ENCODE measurements at places on chromosomes 3 and 15.

GRCh38 chr15:85457392-85457968 is 77.1 kb downstream of the AKAP13 start:
- DNase-seq: no peak

DNA sequence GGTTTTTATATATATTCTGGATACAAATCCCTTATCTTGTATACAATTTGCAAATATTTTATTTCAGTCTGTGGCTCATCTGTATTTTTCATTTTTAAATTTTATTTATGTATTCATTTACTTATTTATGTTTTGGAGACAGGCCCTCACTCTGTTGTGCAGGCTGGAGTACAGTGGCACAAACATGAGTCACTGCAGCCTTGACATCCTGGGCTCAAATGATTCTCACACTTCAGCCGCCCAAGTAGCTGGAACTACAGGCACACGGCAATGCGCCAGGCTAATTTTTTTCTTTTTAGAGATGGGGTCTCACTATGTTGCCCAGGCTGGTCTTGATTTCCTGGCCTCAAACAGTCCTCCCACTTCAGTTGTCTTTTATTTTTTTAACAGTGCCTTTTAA is 50.6 kb downstream of the PFN2 start:
- no peak for DNase-seq

- DNase-seq: no peak
Observed at GRCh38 chr3:100268156-100268555, 7.4 kb downstream of the TBC1D23 start.

DNA sequence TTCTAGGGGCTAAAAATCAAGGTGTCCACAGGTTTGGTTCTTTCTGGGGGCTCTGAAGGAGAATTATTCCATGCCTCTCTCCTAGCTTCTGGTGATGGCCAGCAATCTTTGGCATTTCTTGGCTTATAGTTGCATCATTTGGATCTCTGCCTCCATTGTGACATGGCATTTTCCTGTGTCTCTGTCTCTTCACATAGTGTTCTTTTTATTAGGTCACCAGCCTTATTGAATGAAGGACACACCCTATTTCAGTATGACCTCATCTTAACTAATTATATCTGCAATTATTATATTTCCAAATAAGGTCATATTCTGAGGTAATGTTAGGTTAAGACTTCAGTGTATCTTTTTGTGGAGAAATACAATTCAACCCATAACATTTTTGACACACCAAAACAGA is 3.2 kb upstream of the GBE1 start:
- no peak for DNase-seq

DNA sequence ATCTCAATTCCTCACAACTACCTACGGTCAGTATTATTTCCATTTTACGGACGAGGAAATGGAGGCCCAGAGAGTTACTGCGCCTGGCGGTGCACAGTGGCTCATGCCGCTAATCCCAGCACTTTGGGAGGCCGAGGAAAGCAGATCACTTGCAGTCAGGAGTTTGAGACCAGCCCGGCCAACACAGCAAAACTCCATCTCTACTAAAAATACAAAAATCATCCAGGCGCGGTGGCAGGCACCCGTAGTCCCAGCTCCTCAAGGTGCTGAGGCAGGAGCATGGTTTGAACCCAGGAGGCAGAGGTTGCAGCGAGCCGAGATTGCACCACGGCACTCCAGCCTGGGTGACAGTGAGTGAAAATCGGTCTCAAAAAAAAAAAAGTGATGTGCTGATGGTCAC is 187.3 kb downstream of the XXYLT1 start:
- DNase-seq: no peak

DNA sequence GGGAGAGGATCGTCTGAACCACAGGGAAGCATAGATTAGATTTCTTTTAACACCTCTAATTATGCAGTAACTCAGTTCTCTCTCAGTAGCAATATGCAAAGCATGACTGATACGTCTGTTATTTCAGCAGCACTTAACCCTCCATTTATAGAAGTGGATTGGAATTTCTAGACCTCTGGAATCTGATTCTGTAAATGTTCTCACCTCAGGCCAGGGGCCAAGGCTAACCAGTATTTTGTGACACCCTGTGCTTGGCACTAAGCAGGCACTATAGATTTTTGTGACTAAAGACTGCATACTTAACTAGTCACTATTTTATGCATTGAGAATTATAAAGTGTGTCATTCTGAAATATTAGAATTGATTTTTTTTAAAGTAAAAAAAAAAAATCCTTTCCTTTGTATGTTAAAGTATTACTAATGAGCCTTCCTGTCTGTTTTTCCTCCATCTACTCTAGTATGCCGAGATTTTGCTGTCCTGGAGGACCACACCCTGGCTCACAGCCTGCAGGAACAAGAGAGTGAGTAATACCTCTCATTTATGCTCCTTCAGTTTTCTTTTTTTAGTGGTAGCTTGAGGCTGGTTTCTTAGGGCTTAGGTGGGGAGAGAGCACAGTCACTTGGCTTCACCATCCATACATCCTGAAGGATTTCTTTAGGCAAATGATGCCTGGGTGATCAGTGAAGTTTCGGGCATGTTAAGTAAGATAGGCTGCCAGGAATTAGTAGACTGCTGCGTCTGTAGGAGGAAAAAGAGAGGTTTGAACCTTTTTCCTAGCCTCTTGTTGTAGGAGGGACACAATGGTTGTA is 26.5 kb upstream of the UTS2B start:
- DNase-seq: no peak

- DNase-seq: no peak
Observed at GRCh38 chr15:98609144-98609852, 39.0 kb upstream of the IGF1R start.

- DNase-seq: no peak
Observed at GRCh38 chr15:50143255-50143860, 24.3 kb upstream of the ATP8B4 start.

- no peak for DNase-seq
Observed at GRCh38 chr3:31645256-31645655, 112.5 kb downstream of the STT3B start.

DNA sequence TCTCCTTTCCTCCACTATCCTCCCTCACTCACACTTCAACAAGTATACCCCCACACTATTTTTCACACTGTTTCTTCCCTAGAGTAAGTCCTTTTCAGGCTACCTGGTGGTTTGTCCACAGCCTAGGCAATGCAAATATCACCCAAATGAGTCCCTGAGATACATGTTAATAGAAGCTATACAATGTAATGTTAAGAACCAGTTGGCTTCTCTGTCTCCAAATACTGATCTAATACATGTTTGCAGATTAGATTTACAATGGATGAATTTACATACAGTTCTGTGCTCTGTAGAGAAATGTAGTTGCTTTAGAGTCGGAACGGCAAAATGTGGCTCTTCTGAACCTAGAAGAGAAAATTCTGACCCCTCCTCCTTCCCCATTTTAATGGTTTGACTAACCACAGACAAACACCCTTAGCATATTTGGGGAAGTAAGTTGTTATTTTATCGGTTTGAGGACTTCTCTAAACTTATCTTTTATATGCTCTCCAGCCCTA is 63.6 kb upstream of the MBNL1 start:
- no peak for DNase-seq

DNA sequence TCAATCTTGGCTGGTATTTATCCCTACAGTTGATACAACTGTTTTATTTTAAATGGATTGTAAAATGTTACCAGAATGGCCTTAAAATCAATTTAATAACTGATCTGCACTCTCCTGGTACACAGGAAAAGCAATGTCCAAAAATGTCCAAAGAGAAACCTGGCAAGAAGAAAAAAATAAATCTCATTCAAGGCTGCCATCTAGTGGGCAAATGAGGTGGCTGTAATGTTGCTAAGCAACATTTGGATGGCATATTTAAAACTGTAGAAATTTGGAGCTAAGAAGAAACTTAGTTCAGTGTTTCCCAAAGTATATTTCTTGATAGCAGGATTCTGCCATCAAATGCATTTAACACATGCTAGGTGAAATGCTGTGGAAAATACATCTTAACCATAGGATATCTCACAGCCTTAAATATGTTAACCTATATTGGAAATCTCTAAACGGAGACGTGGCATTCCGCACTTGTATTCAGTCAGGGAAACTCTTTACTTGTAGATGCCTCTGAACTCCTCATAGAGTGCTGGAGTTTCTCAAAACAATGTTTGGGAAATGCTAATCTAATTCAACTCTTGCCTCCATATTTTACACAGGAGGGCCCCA is 216.8 kb downstream of the ERC2 start:
- no peak for DNase-seq

All from stimulated activated CD8-positive, alpha-beta memory T cell treated with anti-CD3 and anti-CD28 coated beads, Interleukin-7, amount 100 ng/mL, for 4 hours (primary cell).